Stimulated activated CD4-positive, alpha-beta T cell treated with anti-CD3 and anti-CD28 coated beads, Interleukin-1b, Interleukin-23, amount 100 ng/mL, for 4 hours (primary cell): ENCODE measurements at places on chromosomes 4 and X.
A peak's percentile ranks its signal among the peaks of the same experiment; 100 is the strongest.

DNA sequence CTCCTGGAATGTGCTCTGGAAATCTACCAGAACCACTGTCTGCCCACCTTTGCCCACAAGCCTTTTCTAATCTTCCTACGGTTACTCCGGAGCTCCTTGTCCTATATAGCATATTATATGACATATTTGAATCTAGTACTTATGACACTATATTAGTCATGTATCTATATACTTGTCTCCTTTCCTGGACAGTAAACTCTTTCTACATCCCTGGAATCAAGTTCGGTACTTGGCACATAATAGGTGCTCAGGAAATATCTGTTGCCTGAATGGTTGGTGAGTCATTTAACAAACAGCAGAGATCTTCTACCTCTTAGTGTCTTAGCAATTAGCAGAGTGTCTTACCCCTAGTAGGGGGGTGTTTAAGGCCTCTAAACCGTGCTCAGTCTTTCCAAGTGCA, 123.6 kb downstream of the RELL1 start:
- DNase-seq: no peak

GRCh38 chrX:95318882-95319281, 1365.8 kb upstream of the DIAPH2 start:
- no peak for DNase-seq

GRCh38 chrX:43949669-43950068, 23.5 kb downstream of the NDP start:
- peak; percentile 15 for DNase-seq

DNA sequence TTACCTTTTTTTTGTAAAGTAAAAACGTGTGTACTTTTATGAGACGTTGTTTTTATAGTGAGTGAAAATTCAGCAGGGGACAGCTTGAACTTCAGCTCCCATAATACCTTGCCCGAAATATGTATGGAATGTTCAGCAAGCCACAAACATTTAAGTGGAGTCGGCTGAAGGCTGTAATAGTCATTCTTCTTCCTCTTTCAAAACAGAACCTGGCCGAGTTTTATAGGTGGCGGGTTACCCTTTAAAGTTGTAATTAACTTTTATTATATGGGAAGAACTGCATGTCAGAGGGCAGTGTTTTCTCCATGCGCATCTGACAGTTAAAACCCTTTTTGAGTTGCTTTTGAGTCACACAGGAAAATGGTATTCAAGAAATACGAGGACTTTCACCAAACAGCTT, 50.7 kb downstream of the CLDN34 start:
- DNase-seq: no peak

GRCh38 chr4:29142708-29143107, 1577.5 kb upstream of the PCDH7 start:
- DNase-seq: no peak

GRCh38 chrX:142663330-142664095, 362.2 kb upstream of the SPANXN4 start:
- no peak for DNase-seq

GRCh38 chr4:124862261-124862660, 149.7 kb upstream of the ANKRD50 start:
- no peak for DNase-seq

DNA sequence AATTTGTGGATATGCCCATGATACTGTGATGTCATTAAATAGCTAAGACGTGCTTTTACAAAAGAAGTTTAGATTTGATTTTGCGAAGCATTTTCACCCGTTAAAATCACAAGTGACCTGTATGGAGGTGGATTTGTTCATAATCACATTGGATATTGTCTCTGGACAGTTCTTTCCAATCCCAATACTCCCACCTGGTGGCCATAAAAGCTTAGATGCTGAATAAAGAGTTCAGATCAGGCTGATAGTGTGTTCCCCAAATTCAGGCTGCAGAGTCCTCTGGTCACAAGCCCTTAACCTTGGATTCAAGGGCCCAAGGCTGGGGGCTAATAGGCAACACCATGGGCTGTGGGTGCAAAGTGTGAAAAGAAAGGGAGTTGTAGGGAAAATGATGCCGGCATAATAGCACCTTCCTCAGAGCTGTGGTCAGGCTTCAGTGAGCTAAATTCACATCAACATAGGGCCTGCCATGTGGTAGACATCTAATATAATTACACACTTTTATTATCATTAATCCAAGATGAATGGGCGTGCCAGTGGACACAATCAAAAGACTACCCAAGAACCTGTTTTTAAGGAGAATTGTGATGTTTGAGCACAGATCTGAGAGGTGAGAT, 28.1 kb downstream of the SMIM43 start:
- no peak for DNase-seq

DNA sequence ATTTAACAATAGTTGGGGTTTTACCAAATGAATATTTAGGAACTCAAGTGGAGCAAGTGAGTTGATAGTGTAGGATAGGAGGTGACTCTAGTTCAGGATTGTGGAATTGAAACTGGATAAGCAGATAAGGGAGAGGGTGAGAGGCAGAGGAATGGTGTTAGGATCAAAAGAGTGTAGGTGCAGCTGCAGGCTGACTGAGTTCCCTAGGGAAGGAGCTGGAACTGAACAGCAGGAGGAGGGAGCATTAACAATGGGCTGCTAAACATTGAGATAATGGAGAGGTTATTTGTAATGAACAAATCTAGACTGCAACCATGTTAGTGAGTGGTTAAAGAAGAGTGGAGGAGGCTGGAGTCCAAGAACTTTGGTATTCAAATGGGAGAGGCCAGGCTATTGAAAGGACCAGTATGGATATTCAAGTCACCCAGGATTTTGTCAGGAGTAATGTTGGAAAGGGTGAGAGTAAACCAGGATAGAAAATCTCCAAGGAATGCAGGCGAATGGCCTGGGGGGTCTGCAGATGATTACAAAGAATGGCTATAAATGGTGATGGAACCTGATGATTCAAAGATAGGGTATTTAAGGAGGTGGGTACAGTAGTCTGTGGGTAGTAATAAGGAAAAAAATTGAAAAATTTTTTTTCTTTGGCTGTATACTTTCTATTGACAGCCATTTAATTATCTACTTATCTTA, 497.1 kb upstream of the TENM3 start:
- DNase-seq: no peak

DNA sequence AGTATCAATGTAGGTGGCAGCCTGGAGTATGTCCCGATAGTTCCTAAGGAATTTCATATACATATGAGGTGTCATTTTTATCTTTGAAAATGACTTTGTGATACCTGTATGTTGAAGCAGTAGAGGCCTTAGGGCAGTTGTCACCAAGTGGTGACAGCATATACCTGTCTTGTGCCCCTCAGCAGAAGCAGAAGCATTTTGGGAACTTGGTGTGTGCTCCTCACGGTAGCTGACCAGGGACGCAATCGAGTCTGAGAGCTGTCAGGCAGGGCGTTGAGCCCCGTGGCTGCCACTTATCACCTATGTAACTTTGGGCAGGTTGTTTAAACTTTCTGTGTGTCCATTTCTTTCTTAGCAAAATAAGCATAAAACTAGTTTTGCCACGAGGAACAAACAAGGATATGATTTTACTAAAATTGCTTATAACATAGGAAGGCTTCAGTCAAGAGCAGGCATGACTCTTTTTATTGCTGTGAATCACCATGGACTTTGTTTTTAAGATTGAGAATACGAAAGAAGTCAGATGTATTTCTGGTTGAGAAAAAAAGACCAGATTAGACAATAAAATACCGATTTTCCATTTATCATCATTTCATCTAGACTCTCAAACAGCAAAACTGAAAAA, 161.5 kb downstream of the CPE start:
- DNase-seq: no peak

GRCh38 chr4:154368060-154368459, 123.5 kb downstream of the DCHS2 start:
- no peak for DNase-seq

DNA sequence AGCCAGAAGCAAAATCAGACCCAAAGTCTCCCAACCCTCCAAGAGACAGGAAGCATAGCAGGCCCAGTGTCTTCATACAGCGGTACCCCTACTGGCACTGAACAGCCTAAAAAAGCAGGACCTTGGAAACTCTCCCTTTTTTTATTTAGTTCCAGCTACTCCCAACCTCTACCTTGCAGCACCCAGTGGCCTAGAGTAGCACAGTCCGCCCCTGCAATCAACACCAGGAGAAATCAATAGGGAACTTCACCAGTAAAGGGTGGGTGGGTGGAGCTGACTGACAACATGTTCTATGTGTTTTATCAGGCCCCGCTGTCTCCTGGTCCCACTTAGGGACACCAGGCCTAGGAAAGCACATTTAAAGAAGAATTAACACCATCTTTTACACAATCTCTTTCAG, 378.5 kb upstream of the CT83 start:
- no peak for DNase-seq

DNA sequence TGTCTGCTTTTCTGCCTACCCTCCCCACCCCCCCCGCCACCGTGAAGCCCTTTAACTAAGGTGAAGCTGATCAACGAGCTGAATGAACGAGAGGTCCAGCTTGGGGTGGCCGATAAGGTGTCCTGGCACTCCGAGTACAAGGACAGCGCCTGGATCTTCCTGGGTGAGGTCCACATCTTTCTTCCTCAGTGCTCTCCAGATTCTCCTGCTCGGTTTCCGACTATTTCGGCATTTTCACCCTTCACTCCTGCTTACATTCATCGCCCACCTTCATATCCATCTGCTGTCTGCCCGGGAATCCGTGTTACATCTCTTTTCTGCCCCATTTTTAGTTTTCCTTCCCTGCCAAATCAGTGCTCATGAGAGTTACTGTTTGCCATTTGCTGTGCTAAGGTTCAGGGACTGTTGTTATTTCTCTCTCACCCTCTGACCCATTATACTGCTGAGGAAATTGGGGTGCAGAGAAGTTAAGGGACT, 459 bp downstream of the RBMX2 start:
- no peak for DNase-seq

DNA sequence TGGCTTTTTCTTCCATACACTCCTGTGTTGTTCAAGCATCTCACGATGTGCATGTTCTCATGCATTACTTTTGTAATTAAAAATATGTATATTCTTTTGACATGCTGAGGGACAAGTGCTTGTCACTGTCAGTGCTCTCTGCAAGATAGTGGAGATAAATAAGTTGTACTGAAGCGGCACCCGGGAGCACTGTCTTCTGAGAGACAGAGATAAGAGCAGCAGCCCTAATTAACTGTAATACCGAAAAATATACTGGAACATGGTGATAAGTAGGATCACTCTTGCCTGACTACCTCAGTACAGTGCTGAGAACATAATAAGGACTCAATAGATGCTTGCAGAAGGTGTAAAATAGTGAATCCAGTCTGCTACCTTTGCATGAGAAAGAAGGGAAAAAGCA, 9.4 kb upstream of the GPR173 start:
- no peak for DNase-seq

GRCh38 chrX:45801554-45801953, 600.9 kb upstream of the DIPK2B start:
- DNase-seq: no peak

GRCh38 chr4:28226962-28227361, 1366.3 kb downstream of the STIM2 start:
- DNase-seq: no peak

DNA sequence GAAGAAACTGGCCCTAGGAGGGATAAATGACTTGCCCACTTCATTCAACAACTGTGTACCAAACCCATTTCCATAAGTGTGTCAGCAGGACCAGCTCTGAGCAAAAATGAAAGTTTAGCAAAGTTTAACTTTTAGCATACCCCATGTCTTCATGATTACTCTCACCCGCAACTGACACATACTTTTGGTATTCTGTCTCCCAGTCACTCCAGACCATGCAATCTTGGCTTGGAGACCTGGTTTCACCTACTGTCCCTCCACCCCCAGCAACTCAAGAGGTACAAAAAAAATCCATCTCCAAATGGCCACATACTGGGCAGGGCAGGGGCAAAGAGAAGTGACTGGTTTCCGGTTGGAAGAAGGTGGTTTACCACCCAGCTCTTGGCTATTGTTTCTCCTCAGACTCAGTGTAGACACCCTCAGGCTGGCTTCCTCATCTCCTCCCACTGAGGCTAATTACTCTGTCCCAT, 79.8 kb downstream of the RLIM start:
- no peak for DNase-seq

DNA sequence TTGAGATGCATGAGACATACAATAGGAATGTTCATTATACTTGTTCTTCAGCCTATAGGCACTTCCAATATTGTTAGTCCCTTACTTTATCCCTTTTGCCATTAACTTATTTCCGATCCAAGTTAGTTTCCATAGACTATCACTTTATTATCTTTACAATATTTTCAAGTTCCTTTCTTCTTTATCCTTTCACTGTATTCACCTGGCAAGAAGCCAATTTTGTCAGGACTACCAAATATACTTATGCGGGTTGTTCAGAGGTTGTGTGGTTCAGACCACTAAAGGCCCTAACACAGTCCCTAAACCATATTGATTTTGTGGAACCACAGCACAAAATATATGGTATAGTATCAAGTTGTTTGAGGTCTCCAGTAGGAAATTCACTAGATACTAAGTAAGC, 245.0 kb upstream of the HTR2C start:
- DNase-seq: no peak

- no peak for DNase-seq
Measured at GRCh38 chrX:118047446-118048186, 69.0 kb downstream of the KLHL13 start.

DNA sequence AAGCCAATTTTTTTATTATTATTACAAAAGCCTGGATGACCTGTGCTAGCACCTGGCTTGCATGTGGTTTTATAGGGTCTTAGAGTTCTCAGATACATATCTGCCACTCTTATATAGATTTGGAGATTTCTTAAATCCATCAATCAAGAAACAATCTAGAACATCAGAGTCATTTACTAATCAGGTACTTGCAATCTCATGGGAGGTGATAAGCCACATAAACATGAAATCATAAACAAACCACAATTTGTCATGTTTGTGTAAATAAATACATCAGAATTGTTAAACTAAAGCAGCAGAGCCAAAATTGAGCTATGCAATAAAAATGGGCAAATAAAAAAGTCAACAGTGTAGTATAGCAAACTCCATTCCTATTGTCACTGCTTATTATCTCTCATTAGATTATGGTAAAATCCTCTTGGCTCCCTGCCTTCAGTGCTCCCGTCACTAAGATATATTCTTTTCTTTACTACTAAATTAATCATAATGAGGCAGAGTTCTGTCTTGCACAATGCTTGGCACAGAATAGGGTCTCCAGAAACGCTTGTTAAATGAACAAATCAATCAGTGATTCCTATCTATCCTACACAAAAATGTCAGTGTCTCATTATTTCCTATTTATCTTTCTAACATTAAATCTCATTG, 108.7 kb upstream of the TTC29 start:
- no peak for DNase-seq

- no peak for DNase-seq
Measured at GRCh38 chrX:65045001-65045400, 68.8 kb upstream of the ZC4H2 start.
